ENCODE measurements at places on chromosomes 12 and 14.
A peak's percentile ranks its signal among the peaks of the same experiment; 100 is the strongest.

GRCh38 chr12:51536159-51536558 lies 54.9 kb upstream of the SCN8A start:
- no peak for DNase-seq

- DNase-seq = no peak
Measured at GRCh38 chr12:51721282-51721940, 127.1 kb downstream of the FIGNL2 start.

- DNase-seq = no peak
Measured at GRCh38 chr12:40156021-40156764, 50.3 kb upstream of the SLC2A13 start.

- no peak for DNase-seq
Measured at GRCh38 chr12:90229407-90230170, 521.0 kb upstream of the ATP2B1 start.

DNA sequence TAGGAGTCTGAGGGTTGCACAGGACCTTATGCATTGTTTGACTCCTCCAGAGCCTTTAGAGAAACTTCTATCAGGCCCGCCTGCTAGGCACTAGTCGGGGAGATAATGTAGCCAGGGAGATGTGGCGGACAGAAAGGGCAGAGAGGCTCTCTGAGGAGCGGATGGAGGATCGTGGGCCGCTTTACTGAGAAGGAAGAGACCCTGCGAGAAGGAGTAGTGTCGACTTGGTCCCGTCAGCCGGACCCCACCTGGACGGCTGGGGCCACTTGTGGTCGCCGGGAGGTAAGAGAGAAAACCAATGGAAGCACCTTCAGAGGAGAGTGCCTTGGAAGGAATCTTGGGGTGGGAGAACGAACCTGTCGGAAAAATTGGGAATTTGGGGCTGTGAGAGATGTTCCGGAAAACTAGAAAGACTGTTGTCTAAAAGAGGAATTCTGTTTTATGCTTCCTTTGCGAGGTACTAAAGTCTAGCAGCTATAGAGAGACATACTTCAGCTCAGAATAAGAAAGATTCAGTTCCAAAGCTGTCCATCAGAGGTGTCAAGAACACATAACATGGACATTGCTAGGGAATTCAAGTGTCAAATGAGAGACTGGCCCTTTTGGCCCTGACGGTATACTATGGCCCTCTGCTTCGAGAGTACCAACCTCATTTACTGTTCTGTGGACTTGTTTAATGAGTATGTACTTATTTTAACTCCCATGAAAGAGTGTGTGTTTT lies 660 bp upstream of the MCRS1 start:
- no peak for DNase-seq

DNA sequence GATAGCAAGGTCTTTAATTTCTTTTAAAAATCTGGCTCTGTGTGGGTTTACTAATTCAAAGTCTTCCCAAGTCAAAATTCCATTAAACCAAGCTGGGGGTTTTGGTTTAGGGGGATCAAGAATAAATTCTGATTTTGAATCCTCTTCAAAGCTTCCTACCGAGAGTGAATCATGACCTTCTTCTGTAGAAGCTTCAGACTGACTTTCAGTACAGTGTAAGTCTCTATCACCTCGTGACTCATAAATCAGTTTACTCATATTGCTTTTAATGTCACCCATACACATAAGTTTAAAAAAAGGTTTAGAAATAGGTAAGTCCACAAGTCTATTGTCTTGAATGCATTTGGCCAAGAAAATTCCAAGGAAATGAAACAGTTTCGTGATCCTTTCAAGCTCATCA lies 80.6 kb upstream of the STRN3 start:
- no peak for DNase-seq

- no peak for DNase-seq
Measured at GRCh38 chr14:63435838-63436237, 107.3 kb downstream of the PPP2R5E start.

- DNase-seq = peak; percentile 57
Measured at GRCh38 chr14:23078692-23079116, 16.2 kb downstream of the ACIN1 start.

Data from epithelial cell of prostate (primary cell).